ENCODE measurements at places on chromosomes 2 and 18. TPM values are rescaled to one million over a fixed set of nuclear protein-coding genes. Genes with fewer than 3 reads are reported as not detected.

DNA sequence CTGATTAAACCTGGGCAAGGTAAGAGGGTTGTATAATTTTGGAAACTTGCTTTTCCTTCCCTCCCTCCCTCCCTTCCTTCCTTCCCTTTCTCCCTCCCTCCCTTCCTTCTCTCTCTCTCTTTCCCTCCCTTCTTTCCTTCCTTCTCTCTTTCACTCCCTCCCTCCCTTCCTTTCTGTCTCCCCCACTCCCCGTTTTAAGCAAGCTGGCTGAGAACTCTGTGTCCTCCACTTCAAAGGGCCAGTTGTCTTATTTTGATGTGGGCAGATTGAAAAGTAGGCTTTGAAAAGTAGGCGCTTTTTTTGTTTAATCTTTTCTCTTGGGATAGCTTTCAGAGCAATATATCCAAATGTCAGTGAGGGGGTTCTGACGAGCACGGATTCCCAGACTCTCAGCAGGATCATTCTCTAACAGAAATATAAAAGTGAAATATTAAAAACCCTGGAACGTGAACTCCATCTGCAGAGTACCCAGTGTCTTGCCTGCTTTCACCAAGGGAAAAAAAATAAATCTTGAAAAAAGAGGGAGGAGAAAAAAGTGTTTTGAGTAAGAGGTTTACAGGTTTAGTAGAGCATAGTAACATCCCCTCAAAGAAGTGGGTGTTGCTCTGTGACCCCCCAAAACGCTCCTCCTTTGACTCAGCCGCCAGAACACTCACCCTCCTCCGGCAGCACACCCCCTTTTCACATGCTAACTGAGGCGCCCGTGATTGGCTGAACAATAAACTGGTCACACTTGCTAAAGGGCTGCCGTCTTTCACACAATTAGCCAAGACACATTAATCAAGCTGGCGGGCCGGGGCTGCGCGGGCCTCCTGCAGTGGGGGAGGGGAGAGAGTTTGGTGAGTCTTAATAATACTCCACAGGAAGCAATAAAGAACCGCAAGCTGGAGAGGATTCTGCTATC lies 52.2 kb downstream of the CDK15 start:
- DNase-seq = no peak

DNA sequence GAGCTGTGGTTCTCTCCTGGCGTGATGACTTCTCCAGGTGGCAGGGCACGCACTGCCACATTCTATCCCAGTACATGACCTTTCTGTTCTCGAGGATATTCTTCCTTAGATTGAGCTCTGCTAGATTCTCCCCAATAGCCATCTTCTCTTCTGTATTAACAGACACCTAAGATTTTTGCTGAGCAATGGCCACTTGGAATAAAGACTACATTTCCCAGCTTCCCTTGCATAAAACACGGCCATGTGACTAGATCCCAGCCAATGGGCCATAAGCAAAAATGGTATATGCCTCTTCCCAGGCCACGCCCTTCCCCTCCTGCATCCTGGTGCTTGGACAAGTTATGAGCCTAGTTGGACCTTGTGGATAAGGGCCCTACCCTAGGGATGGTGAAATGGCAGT lies 82.1 kb downstream of the EIF2AK3 start:
- peak; percentile 70 for DNase-seq

- no peak for DNase-seq
Measured at GRCh38 chr2:192952245-192952644, 757.5 kb upstream of the TMEFF2 start.

Gene EPHA4
- total RNA-seq = 3.3 TPM

Gene C2orf78
- total RNA-seq = not detected
